Testis (tissue), 5 donors: ENCODE measurements at places on chromosomes 7 and 10.
A peak's percentile ranks its signal among the peaks of the same experiment; 100 is the strongest.

DNA sequence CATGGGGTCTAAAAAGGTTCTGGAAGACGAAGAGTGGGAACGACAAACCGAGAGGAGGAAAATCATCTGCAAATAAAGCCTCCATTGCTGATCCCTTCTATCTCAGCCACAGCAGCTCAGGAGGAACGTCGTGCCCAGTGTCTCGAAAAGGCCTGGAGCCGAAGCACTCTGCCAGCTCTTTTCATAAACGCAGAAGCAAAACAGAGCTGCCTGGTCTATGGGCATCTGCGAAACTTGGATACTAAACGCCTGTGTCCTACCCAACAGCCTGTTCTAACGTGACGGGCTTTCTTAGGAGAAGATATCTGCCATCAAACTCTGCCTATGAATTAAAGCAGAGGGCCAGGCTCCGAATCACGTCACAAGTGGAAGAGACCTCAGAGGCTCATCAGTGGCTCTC is 68.7 kb downstream of the GNA12 start:
- DNase-seq: no peak

DNA sequence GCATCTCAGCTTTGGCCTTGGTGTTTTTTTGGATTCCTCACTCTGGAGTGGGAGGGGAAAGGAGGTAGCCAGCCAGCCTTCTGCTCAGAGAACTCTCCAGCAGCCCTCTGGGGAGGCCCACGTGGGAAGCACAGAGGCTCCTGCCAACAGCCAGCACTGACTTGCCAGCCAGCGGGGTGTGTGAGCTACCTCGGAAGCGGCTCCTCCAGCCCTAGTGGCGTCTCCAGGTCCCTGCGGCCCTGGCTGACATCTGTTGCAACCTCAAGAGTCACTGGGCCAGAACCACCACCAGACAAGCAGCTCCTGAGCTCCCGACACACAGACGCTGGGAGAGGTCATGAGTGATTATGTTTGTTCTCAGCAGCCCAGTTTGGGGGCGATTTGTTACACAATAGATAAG is 180.2 kb upstream of the FZD8 start:
- peak; percentile 87 for DNase-seq

GRCh38 chr7:99860281-99861127 is 16.3 kb downstream of the OR2AE1 start:
- no peak for DNase-seq

DNA sequence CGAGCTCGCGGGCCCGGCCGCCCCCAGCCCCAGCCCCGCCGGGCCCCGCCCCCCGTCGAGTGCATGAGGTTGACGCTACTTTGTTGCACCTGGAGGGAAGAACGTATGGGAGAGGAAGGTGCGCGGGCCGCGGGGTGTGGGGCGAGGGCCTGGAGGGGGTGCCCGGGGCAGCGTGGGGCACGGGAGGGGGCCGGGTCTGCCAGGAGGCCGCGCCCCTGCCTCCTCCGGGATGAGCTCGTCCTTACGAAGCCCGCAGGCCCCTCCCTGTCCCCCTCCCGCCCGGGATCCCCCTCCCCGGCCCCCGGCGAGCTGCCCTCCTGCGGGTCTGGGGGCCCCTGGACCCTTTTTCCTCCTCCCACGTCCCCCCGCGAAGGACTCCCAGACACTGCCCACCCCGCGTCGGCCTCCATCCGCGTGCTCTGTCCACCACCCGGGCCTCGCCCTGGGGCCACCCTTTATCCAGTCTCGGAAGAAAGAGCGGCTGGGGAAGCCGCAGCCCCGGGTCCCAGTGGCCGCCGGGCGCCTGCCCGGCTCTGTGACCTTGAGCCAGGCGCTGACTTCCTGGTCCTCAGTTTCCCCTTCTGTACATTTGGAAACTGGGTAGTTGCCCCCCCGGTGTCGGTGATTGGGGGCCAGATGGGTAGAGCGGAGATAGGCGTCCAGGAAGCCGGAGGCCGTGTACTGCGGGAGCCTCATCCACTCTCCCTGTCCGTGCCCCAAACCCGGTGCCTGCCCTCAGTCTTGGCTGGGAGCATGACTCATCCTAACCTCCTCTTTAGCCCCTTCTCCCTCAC is 521 bp downstream of the LIMK1 start:
- DNase-seq: no peak

DNA sequence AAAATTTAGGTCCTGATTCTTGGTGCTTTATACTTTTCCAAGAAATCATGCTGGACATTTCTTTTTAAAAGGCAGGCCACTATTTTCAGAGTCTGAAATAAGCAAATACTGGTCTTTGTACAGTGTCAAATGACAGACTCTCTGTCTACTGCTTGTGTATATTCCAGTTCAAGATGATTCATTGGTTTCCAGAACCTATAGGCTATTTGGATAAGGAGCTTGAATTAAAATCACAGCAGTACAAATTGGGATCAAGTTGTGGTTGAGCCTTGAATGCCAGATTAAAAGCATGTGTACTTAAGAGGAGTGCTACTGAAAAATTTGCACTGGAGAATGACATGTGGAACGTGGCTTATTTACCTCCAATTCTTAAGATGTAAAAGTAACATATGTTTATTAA is 10.7 kb downstream of the KMT2E start:
- DNase-seq: no peak

- DNase-seq: no peak
Measured at GRCh38 chr10:68602434-68602833, 42.3 kb downstream of the TET1 start.

- no peak for DNase-seq
Measured at GRCh38 chr7:51569581-51569980, 253.0 kb upstream of the COBL start.

DNA sequence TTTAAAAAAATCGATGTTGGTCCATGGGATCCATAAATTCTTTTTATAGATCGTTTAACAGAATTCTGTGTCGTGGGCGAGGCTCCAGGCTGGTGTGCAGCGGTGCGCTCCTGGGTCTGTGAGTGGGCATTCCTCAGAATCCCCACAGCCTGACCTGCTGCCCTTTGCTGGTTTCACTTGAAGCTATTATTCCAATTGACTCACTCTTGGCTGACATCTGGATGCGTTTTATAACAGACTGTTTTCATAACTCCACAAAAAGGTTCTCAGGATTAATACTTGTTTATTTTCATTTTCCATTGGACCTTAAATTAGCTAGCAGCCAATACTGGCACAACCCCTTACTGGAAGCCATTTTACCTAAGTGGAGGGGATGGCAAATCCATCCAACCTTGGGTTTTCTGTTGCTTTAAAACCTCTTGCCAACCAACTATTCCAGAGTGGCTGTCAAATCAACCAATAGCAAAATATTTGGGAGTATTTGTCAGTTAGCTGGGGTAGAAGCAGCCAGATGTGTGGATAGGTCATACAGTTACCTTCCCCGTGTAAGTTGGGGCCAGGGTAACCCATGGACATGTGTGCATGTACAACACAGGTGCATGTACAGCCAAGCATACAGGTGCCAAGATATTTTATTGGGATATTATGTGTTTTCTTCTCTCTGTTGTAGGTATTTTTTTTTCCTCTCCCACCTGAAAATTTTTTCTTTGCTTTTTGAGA is 160.7 kb upstream of the ZNF32 start:
- DNase-seq: no peak

- no peak for DNase-seq
Measured at GRCh38 chr7:67621704-67622103, 625.1 kb downstream of the TYW1 start.
